ENCODE measurements at places on chromosomes 1 and 21. TPM values are rescaled to one million over a fixed set of nuclear protein-coding genes. Genes with fewer than 3 reads are reported as not detected.

The SDC3 gene
- total RNA-seq: 129 TPM

The ANGPTL3 gene
- total RNA-seq: not detected

The LIN28A gene
- total RNA-seq: 455 TPM

The C1orf141 gene
- total RNA-seq: not detected

The ACKR1 gene
- total RNA-seq: 0.98 TPM

Measured in neural crest cell (in vitro differentiated cells).